ENCODE measurements at places on chromosomes 5 and 9.

DNA sequence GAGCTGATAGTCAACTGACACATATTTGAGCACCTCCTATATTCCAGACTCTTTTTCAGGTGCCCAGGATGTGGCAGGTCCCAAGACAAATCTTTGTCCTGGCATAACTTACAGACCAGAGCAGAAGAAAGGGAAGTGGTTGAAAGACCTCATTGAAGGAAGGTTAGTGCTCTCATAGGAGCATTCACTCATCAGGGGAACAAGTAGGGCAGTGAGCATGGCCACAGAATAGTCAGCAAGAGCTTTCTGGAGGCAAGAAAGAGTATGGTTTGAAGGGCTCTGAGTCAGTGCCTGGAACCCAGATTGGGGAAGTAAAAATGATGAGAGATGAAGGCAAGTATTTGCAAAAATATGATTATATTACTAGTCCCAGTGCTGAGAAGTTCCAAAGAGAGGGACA, 25.0 kb upstream of the ERMP1 start:
- no peak for DNase-seq

DNA sequence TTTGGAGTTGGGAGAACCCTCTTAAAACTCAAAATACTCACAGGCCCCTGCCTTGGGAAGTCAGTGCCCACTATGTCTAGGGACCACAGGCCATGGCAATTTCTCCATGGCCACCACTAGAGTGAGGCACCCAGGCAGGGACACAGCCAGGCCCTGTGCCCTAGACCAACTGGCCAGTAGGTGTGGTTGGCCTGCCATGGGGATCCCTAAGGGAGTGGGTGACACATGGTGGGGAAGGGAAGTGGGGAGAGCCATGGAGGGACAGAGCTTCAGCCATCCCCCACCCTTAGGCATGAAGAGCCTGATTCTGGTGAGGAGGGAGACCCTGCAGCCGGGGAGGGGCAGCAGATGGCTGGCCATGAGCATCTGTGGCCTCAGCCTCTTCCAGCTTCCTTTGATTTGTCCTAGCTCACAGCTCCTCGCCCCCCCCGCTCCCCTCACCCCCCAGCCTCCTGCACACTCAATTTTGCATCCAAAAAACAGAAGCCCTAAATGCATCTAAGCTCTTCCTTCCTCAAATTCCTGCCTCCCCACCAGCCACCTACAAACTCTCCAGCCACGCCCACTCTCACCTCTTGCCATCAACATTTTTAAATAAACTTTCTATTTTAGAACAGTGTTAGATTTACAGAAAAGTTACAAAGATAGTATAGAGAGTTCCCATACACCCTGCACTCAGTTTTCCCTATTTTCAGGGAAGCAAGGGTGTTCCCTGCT, 1.6 kb upstream of the DBN1 start:
- no peak for DNase-seq

DNA sequence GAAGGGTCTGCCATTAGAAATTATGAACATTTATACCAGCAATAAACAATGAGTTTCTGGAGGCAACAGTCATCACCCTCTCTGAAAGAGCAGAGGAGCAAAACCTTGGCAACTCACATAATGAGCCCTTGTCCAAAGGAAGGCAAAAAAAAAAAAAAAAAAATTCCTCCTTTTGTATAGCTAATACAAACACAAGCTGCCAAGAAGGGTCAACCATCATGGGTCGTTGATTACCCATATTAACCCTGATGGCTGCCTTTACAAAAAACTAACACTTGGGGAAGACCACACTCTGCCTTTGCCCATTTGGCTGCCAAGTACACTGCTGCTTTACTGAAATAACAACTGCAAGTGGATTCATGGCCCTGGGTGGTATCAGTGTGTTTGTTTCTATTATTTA, 272.7 kb downstream of the ADAMTSL1 start:
- DNase-seq, result no peak

- no peak for DNase-seq
Observed at GRCh38 chr9:112170235-112170634, 4.9 kb downstream of the SUSD1 start.

- DNase-seq, result no peak
Observed at GRCh38 chr9:124137009-124137943, 120.5 kb upstream of the NEK6 start.

DNA sequence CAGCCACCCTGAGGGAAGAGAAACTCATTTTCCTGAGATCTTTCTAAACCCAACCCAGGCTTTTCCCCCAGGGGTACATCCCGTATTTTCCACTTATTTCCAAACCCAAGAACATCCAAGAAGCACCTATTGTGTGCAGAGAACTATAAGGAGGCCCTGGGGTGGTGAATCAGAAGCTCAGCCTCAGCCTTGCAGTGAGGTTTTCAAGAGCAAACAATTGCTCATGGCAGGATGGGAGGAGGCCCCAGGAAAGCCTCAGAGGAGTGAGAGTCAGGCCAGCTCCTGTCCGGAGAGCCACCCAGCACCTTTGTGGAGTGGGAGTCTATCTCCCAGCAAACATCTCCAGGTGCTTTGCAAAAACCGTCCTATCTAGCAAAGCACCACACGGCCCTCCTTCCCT, 19.2 kb downstream of the NIPAL4 start:
- DNase-seq, result no peak

DNA sequence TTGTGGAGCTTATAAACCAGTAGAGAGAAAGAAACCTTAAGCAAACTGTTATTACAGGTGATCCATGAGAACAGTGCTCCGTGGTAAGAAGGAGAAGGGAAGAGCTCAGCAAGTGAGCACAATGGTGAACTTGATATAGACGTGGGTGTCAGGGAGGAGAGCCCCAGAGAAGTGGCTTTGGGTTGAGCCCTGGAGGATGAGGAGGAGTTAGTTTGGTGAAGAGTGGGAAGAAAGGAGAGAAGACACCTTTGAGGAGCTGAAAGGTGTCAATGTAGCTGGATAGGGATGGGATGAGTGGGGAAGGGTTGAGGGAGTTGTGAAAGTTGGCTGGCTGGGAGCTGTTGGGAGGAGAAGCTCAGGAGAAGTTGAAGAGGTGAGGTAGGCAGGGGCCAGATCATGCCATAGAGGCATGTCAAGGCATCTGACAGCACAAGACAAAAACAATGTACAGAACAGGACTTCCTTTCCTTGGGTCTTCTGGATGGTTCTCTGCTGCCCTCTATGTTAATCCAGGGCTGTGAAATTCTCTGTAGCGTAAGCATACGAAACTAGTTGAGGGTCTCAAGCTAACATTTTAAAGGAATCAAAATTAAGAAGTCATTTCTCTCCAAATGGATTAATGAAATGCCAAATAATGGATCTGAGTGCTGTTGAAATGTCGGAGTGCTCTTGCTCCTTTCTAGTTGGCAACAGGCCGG, 501.9 kb downstream of the KDM4C start:
- no peak for DNase-seq
